ENCODE measurements at places on chromosomes 5 and 9. TPM values are rescaled to one million over a fixed set of nuclear protein-coding genes. Genes with fewer than 3 reads are reported as not detected.

The ANXA2R gene
- 72.7 TPM for total RNA-seq

DNA sequence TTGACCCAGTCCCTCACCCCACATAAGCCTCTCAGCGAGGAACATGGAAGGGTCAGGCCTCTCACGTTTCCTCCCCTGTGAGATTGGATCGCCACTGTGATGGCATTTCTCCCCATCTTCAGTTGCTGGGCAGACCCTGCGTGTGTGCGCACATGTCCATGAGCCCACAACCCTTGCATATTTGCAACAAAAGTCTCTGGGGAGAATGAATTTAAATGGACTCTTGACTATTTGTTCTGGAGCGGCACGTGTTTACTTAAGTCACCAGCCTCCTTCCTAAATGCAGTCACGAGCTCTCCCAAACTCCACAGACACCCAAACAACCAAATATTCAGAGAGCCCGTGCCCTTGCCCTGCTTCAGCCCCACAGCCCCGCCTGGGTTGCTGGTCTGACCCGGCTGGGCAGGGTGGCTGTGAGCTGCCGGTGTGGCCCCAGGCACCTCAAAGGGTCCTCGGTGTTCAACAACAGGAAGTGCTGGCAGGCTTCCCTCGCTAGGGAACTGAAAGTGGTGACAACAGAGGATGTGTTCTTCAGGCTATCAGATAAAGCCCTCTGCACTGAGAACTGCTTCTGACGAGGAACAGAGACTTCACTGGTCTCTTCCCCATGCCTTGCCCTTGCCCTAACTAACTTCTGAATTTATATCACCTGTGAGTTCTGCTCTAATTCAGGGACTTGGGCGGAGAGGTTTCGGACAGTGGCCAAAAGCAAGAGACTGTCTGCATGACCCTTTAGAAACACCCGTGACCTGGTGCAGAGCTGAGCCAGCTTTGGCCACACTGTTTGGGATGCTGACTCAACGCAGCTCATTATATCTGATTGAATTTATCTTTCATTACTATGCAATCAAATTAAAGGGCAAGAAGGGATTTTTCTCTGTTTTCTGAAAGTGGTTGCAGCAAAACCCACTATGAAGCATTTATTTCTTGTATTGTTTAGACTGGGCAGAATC is 19.2 kb upstream of the CD180 start:
- DNase-seq, result peak; percentile 67
- H3K27me3 ChIP-seq, result no peaks in the 10 kb centered on the region
- no peaks in the 10 kb centered on the region for H3K36me3 ChIP-seq
- H3K27ac ChIP-seq, result peak overlapping the region; percentile 98
- H3K4me3 ChIP-seq, result peak overlapping the region; percentile 87

DNA sequence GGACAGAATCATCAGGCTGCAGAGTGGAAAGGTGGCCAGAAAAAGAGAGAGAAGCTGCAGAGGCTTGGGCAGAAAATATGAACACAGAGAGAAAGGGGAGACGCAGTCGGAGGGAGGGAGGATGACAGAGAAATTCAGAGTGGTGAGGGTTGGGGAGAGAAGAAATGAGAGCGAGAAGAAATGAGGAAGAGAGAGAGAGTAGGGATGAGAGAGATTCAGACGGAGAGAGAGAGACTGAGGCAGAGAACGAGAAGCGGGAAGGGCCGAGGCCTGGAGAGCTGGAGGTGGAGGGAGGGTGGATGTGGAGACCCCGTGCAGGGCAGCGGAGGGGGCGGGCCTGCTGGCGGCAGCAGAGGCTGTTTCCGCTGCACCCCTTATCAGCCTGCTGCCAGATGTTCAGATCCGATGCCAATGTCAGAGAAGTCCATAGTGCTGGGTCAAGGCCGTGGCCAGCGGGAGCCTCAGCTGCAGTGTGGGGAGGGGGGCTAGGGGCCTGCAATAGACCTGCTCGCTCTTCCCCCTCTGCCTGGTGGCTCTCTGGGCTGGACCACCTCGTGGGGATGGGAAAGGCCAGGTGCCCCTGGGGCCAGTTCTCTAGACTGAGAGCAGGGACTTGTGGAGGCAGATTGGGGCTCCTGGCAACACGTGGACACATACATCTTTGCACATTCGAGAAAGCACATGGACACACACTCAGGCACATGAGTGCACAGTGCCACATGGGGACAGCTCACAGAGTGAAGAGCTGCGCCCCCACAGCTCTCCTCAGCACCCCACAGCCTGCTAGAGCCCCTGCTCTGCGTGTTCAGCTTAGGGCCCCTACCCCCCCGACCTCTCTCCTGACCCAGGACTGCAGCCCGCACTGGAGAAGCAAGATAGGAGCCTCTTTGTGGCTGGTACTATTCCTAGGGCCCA is 4.9 kb upstream of the NR5A1 start:
- H3K4me3 ChIP-seq, result no peak overlapping the region
- peaks cover 2% of the 10 kb centered on the region for H3K27me3 ChIP-seq
- no peak overlapping the region for H3K27ac ChIP-seq
- no peaks in the 10 kb centered on the region for H3K36me3 ChIP-seq

The LECT2 gene
- total RNA-seq, result not detected

- H3K36me3 ChIP-seq, result no peaks in the 10 kb centered on the region
- H3K4me1 ChIP-seq, result no peaks in the 10 kb centered on the region
- H3K4me3 ChIP-seq, result no peak overlapping the region
- no peak for DNase-seq
These were observed 129.4 kb downstream of the SLIT3 start for GRCh38 chr5:169171515-169171914.

- peak overlapping the region; percentile 17 for H3K27ac ChIP-seq
- H3K4me1 ChIP-seq, result peaks cover 77% of the 10 kb centered on the region
- H3K36me3 ChIP-seq, result peaks cover 25% of the 10 kb centered on the region
These were observed 12.1 kb downstream of the MAN2A1 start for GRCh38 chr5:109701792-109702191.

The CCL27 gene
- total RNA-seq, result not detected

The TMEM215 gene
- not detected for total RNA-seq

- no peaks in the 10 kb centered on the region for H3K27me3 ChIP-seq
- no peak for DNase-seq
- H3K36me3 ChIP-seq, result no peaks in the 10 kb centered on the region
- no peaks in the 10 kb centered on the region for H3K4me1 ChIP-seq
These were observed 284.4 kb upstream of the DAP start for GRCh38 chr5:11045411-11045810.

DNA sequence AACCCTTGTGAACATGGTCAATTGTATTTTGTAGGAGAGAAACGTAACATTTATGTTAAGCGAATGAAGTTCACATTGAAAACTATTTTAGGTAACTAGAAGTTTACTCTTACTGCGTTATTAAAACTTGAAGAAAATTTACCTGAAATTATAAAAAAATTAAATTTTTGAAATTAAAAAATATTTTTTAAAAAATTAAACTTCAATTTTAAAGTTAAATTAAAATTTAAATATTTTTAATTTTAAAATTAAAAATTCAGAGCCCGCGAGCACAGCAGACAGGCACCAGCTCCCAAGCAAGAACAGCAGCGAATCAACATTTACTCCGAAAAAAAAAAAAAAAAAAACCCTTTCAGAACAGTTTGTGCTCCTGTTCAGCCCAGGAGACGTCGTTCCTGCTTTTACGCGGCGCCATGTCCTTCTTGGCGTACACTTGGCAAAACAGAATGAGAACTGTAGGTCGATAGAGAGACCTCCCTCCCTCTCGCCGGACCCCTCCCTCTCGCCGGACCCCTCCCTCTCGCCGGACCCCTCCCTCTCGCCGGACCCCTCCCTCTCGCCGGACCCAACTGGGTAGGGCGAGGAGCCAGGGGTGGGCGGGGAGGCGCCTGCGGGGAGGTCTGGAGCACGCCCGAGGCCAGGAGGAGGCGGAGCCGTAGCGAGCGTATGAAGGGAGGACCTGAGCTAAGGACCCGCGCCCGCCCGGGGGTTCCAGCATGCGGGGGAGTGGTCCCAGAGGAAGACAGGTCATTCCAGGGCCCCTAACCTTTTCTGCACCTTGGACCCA is 235.8 kb downstream of the ROR2 start:
- peaks cover 17% of the 10 kb centered on the region for H3K27me3 ChIP-seq
- H3K27ac ChIP-seq, result no peak overlapping the region
- no peaks in the 10 kb centered on the region for H3K4me1 ChIP-seq
- peak overlapping the region; percentile 66 for H3K4me3 ChIP-seq
- DNase-seq, result no peak

The GRM6 gene
- not detected for total RNA-seq

GRCh38 chr5:93343570-93343969 is 237.4 kb downstream of the NR2F1-AS1 start:
- H3K4me1 ChIP-seq, result no peaks in the 10 kb centered on the region
- H3K27ac ChIP-seq, result no peak overlapping the region
- no peak overlapping the region for H3K4me3 ChIP-seq
- H3K36me3 ChIP-seq, result no peaks in the 10 kb centered on the region
- no peaks in the 10 kb centered on the region for H3K27me3 ChIP-seq

DNA sequence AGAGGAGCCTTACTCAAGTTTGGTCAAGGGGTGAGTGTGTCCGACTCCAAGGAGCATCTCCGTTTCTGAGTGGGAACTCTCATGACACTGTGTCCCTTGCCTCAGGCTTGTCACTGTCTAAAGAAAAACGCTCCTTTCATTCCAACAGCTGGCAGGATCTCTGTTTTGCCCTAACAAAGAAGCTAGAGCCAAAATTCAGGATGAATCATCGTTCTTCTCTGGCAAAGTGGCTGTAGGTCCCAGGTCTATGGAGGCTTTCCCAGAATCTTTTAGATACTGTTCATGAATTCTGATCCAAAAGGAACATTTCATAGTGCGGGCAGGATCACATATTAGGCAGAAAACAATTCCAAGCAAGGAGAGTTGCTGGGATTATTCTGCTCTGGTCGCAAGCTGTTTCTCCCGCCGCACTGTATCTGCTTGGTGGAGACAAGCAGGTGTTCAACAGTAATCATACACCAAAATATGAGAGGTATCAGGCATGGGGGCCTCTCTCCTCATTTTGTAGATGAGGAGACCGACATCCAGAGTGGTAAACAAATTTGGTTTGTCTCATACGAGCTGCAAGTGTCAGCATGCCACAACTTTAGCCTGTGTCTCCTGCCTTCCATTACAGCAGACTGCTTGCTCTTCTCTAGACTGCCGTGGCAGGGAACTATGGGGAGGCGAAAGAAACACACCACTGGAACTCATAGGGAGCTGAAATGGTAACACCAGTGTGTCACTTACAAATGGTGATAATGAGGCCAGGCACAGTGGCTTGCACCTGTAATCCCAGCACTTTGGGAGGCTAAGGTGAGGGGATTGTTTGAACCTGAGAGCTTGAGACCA is 72.6 kb downstream of the ENTREP1 start:
- no peaks in the 10 kb centered on the region for H3K36me3 ChIP-seq
- H3K27ac ChIP-seq, result no peak overlapping the region
- peaks cover 7% of the 10 kb centered on the region for H3K27me3 ChIP-seq
- no peak overlapping the region for H3K4me3 ChIP-seq
- H3K4me1 ChIP-seq, result no peaks in the 10 kb centered on the region

GRCh38 chr9:132591751-132592314 is 9.4 kb downstream of the BARHL1 start:
- H3K27ac ChIP-seq, result no peak overlapping the region
- DNase-seq, result no peak
- peaks cover 34% of the 10 kb centered on the region for H3K27me3 ChIP-seq

The SPINK7 gene
- not detected for total RNA-seq

GRCh38 chr9:129469188-129469987 is 151.5 kb downstream of the C9orf50 start:
- no peak for DNase-seq
- no peaks in the 10 kb centered on the region for H3K27me3 ChIP-seq
- H3K36me3 ChIP-seq, result no peaks in the 10 kb centered on the region
- H3K4me3 ChIP-seq, result no peak overlapping the region

- no peak for DNase-seq
- no peaks in the 10 kb centered on the region for H3K36me3 ChIP-seq
- H3K27ac ChIP-seq, result no peak overlapping the region
- H3K4me1 ChIP-seq, result no peaks in the 10 kb centered on the region
- H3K4me3 ChIP-seq, result no peak overlapping the region
These were observed 217.6 kb downstream of the TMEM167A start for GRCh38 chr5:82859451-82860140.

- no peaks in the 10 kb centered on the region for H3K27me3 ChIP-seq
- H3K4me3 ChIP-seq, result no peak overlapping the region
- DNase-seq, result no peak
- H3K36me3 ChIP-seq, result peaks cover 3% of the 10 kb centered on the region
These were observed 288.1 kb upstream of the EFNA5 start for GRCh38 chr5:107958861-107959260.

The SPTAN1 gene
- total RNA-seq, result 395 TPM

DNA sequence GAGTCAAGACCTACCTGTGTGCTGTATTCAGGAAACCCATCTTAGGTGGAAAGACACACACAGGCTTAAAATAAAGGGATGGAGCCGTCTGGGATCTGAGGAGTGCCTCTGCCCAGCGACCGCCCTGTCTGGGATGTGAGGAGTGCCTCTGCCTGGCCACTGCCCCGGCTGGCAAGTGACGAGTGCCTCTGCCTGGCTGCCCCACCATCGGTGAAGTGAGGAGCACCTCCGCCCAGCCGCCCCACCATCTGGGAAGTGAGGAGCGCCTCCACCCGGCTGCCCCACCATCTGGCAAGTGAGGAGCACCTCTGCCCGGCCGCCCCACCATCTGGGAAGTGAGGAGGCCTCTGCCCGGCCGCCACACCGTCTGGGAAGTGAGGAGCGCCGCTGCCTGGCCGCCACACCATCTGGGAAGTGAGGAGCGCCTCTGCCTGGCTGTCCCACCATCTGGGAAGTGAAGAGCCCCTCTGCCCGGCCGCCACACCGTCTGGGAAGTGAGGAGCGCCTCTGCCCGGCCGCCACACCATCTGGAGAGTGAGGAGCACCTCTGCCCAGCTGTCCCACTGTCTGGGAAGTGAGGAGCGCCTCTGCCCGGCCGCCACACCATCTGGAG is 33.7 kb downstream of the SAXO1 start:
- H3K4me3 ChIP-seq, result no peak overlapping the region
- no peaks in the 10 kb centered on the region for H3K4me1 ChIP-seq
- H3K36me3 ChIP-seq, result peaks cover 15% of the 10 kb centered on the region
- H3K27me3 ChIP-seq, result peaks cover 7% of the 10 kb centered on the region
- no peak for DNase-seq

GRCh38 chr5:118984602-118985001 is 3.7 kb downstream of the DTWD2 start:
- H3K36me3 ChIP-seq, result peaks cover 13% of the 10 kb centered on the region
- no peak for DNase-seq
- H3K27me3 ChIP-seq, result no peaks in the 10 kb centered on the region
- no peak overlapping the region for H3K27ac ChIP-seq
- peaks cover 25% of the 10 kb centered on the region for H3K4me1 ChIP-seq

- no peak for DNase-seq
- H3K27ac ChIP-seq, result no peak overlapping the region
- H3K27me3 ChIP-seq, result peaks cover 72% of the 10 kb centered on the region
- peak overlapping the region; percentile 33 for H3K4me3 ChIP-seq
- no peaks in the 10 kb centered on the region for H3K36me3 ChIP-seq
These were observed 2.7 kb upstream of the LHX2 start for GRCh38 chr9:124008694-124009530.
